ENCODE measurements at places on chromosomes 7 and 10. TPM values are rescaled to one million over a fixed set of nuclear protein-coding genes. Genes with fewer than 3 reads are reported as not detected.

CRHR2 gene
- not detected for total RNA-seq

BZW2 gene
- total RNA-seq = 162 TPM

VSTM2A gene
- not detected for total RNA-seq

ANLN gene
- 271 TPM for total RNA-seq

MALRD1 gene
- total RNA-seq = 0.33 TPM

PTPRN2 gene
- total RNA-seq = under 0.01 TPM

HACD1 gene
- 27.5 TPM for total RNA-seq

EVX1 gene
- not detected for total RNA-seq

EBLN1 gene
- total RNA-seq = not detected

TEX47 gene
- not detected for total RNA-seq

RPEL1 gene
- not detected for total RNA-seq

TBRG4 gene
- 70.1 TPM for total RNA-seq

C7orf57 gene
- 0.39 TPM for total RNA-seq

TRIM73 gene
- 2.4 TPM for total RNA-seq

SLC18A3 gene
- 44.6 TPM for total RNA-seq

NRAP gene
- not detected for total RNA-seq

KCNIP2 gene
- 0.65 TPM for total RNA-seq

HERC4 gene
- 65.5 TPM for total RNA-seq

SLC25A40 gene
- 12.8 TPM for total RNA-seq

ASAH2 gene
- 0.54 TPM for total RNA-seq

CREB5 gene
- 2.0 TPM for total RNA-seq

TFPI2 gene
- total RNA-seq = 0.79 TPM

PARD3 gene
- 37.2 TPM for total RNA-seq

DPYSL4 gene
- total RNA-seq = 1.2 TPM

RADIL gene
- not detected for total RNA-seq

FAM171A1 gene
- total RNA-seq = 0.76 TPM

ZP3 gene
- 4.7 TPM for total RNA-seq

CUZD1 gene
- 0.39 TPM for total RNA-seq

GARIN1A gene
- 1.2 TPM for total RNA-seq

A1CF gene
- 3.3 TPM for total RNA-seq

ADRB1 gene
- not detected for total RNA-seq

BMPER gene
- 11.4 TPM for total RNA-seq

PAX4 gene
- total RNA-seq = not detected

HKDC1 gene
- under 0.01 TPM for total RNA-seq

CYP2E1 gene
- total RNA-seq = 0.54 TPM

CNPY1 gene
- total RNA-seq = not detected

PALD1 gene
- total RNA-seq = not detected

PNLIPRP1 gene
- total RNA-seq = not detected

SLC16A12 gene
- 1.5 TPM for total RNA-seq

PFKFB3 gene
- total RNA-seq = 9.5 TPM

EPDR1 gene
- total RNA-seq = 1.6 TPM

FAM180A gene
- 0.79 TPM for total RNA-seq

TMEM26 gene
- total RNA-seq = under 0.01 TPM

C10orf67 gene
- not detected for total RNA-seq

LIPF gene
- total RNA-seq = not detected

PIP gene
- not detected for total RNA-seq

MYL10 gene
- not detected for total RNA-seq

LRRD1 gene
- 0.11 TPM for total RNA-seq

CABCOCO1 gene
- 3.5 TPM for total RNA-seq

XRCC2 gene
- total RNA-seq = 1.5 TPM

RBP3 gene
- not detected for total RNA-seq

PTPN20 gene
- 10.6 TPM for total RNA-seq

LSM5 gene
- total RNA-seq = 14.1 TPM

TSPAN13 gene
- total RNA-seq = 44.4 TPM

RRP12 gene
- 17.7 TPM for total RNA-seq

CC2D2B gene
- 0.43 TPM for total RNA-seq

TYW1B gene
- 1.6 TPM for total RNA-seq
